HEK293T (cell line): ENCODE measurements at places on chromosomes 5 and 9.

DNA sequence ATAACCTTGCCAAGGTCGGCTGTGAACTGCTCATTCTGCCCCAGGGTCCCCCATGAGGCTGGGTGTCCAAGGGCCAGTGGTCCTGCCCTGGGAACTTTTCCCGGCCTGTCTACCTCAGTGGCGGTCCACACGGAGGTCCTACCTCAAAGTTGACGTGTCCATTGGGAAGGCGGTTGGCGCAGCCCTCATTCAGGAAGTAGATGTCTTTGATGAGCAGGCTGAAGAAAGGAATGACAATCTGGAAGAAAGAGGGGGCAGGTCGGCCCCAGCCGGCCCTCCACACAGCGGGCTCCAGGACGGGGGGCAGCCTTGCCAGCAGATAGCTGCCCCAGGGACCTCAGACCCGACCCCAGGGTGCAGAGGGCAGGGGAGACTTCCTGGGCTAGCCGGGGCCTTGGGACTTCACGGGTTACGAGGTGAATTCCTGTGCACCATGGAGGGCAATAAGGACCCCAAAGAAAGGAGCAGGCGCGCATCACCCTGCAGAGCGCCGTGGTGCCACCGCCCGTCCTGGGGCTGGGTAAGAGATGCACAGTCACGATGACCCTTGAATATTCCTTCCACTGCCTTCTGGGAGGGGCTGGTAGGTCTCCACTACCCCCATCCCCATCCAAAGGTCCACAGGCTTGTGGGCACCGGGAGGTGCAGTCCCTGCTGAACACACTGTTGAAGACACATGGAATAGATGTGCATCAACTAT lies 42.9 kb upstream of the RNF130 start:
- DNase-seq, result no peak

- DNase-seq, result no peak
Measured at GRCh38 chr5:164497311-164498064, 992.1 kb downstream of the MAT2B start.

DNA sequence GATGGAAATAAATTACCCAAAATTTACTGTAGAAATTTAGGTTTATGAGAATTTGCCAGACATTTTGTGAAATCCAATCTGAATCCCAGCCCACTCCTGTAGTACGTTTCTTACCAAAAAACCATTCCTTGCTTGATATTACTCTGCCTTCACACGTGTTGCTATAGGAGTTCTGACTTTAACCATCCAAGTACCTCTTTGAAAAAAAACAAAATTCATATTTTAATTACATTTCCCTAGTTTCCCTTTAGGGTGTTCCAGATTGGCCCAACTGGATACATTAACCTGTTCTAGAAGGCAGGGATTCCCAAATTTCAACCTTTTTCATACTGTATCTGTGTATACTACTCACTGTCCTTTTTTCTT lies 1.4 kb upstream of the PJA2 start:
- DNase-seq, result no peak

GRCh38 chr9:121728916-121729315 lies 77.5 kb downstream of the DAB2IP start:
- no peak for DNase-seq

DNA sequence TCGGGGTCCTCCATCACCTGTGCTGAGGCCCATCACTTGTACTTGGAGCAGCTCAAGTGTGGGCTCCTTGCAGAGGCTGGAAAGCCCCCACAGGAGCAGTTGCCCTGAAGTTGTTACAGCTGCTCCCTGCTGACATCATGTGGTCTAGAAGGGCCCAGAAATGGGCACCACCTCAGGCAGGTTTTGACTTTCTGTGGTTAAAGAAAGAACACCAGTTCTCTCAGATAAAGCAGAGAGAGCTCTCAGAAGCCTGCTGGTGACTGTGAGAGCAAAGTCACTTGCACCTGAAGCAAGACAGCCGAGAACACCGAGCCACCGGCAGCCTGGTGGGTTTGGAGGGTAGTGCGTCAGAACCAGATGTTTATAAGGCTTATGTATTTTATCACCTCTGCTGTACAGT lies 70.4 kb downstream of the MVB12B start:
- DNase-seq, result peak; percentile 21

DNA sequence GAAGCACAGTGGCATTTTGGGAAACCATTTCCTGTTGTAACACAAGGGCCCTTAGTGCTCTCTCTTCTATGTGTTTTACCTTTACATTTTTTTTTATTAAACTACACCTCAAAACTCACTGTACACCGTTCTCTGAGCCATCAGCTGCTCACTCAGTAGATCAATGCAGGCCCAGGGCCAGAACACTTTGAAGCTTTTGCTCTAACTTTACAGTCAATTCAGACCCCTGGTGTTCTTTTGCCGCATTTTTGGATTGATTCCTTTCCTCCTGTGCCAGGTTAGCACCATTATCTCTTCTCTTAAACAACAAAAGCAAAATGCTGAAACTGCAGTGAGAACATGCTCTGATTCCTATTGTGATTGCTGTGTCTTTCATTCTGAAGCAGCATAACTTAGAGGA lies 269.8 kb upstream of the RGMB start:
- no peak for DNase-seq

DNA sequence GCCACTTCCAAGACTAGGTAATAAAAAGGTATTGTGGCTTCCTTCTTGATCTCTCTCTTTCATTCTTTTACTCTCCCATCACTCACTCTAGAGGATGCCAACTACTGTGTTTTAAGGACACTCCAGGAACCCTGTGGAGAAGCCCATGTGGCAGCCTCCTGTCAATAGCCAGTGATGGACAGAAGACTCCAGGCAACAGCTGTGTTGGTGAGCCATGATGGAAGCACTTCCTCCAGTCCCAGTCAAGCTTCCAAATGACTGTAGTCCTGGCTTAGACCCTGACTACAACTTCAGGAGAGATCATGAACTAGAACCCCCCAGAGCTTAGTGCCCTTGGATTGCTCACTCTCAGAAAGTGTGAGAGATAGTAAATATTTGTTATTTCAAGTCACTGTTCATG lies 123.9 kb downstream of the PPP2R2B start:
- no peak for DNase-seq

- no peak for DNase-seq
Measured at GRCh38 chr9:70197216-70198044, 61.3 kb upstream of the SMC5 start.

DNA sequence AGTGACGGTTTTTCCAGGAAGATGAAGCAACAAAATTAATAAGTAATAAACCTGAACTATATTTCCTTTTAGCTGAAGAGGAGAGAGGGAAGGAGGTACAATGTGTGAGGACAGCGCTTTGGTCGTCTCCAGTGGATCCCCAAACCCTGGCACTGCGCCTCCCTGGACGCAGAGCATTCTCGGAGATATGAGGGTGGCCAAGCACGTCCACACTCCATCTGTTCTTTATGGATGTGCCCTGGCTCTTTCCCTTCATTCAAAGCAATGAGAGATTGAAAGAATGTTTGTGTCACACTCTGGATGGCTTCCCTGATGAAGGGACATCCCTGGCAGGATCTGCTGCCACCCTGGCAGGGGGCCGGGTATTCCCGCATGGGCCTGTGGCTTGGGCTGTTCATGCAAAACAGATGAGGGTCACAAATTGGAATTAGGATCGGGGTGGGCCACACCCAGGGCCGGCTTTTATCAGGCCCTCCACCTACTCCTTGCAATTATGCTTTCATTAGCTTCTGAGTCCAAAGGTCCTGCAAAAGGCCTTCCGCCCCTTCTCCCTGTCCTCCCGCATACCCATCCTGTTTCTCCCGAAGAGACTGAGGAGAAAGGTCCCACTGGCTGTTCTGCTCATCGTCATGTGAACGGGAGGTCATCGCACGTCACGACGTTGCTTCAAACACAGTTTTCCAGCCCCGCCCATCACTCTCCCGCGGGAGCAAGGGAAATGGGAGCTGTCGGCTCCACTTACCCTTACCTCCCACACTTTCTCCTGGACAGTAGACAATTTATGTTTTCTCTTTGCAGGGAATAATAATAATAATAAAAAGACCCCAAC lies 286.1 kb upstream of the IRX4 start:
- no peak for DNase-seq

GRCh38 chr5:151741678-151742423 lies 16.6 kb downstream of the ATOX1 start:
- no peak for DNase-seq

DNA sequence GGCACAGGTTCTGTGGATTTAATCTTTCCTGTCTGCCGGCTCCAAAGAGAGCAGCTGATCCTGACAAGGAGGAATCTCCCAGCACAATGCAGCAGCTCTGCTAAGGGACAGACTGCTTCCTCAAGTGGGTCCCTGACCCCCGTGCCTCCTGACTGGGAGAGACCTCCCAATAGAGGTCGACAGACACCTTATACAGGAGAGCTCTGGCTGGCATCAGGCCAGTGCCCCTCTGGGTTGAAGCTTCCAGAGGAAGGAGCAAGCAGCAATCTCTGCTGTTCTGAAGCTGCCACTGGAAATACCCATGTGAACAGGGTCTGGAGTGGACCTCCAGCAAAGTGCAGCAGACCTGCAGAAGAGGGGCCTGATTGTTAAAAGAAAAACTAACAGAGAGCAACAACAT lies 630.2 kb upstream of the FTMT start:
- no peak for DNase-seq

GRCh38 chr9:118637681-118638080 lies 731.6 kb downstream of the BRINP1 start:
- DNase-seq, result no peak

DNA sequence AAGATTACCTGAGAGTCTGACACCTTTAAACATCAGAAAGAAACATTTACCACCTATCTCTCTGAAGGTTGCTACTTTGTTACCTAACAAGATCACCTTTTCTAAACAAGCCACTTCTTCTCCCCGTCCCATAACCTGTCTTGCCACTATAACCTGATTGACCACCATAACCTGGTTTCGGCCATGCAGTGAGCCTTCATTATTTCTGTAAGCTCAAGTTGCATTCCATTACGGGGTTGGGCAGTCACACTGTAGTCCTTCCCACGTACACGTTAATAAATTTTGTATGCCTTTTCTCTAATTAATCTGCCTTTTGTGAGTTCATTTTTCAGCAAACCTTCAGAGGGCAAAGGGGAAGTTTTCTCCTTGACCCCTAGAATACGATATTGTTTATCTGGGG lies 28.0 kb upstream of the CCNG1 start:
- no peak for DNase-seq

GRCh38 chr9:125888211-125888610 lies 141.0 kb downstream of the PBX3 start:
- DNase-seq, result no peak

DNA sequence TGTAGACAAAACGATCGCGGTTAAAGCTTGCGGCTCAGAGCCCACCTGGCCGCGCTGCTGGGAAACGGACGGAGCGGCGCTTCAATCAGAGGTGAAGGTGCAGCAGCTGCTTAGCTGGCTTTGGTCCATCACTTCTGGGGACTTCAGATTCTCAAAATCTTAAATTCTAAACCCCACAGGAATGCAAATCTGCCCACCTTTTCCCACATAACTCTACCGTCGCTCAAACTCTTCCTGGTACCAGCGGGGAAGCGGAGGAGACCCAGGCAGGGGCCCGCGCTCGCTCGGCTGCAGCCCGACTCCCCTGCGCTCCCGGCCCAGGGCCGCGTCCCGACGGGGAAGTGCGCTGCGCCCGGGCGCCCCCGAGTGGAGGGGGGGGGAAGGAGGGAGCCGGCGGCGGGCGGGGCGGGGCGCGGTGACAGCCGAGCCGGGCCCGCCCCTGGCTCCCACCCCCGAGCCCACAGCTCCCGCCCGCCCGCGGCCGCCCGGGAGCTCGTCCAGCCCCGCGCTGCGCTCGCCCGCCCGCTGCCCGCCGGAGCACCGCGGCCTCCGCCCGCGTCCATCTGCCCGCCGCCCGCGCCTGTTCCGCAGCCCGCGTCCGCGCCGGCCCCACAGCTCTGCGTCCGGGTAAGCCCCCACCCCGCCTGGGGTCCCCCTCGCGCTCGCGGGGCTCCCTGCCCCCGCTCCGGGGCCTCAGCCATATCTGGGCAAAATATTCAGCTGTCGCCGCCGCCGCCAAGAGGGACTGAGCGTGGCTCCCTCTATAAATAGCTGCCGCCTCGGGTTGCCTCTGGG lies at the start of gene TMOD1:
Gene TMOD1 (plus strand): TSS at position 490 of the 795 bp plus-strand sequence. CDS start 22,523 bp downstream, outside the sequence.
- peak; percentile 89 for DNase-seq

GRCh38 chr5:190366-191035 lies 794 bp upstream of the LRRC14B start:
- no peak for DNase-seq

GRCh38 chr5:62938927-62939326 lies 360.3 kb downstream of the LRRC70 start:
- DNase-seq, result no peak

- no peak for DNase-seq
Measured at GRCh38 chr5:151023047-151023615, 2.7 kb downstream of the GPX3 start.

GRCh38 chr9:129595311-129595741 lies 25.6 kb downstream of the C9orf50 start:
- DNase-seq, result no peak

- DNase-seq, result no peak
Measured at GRCh38 chr9:19799784-19800183, 10.9 kb upstream of the SLC24A2 start.

DNA sequence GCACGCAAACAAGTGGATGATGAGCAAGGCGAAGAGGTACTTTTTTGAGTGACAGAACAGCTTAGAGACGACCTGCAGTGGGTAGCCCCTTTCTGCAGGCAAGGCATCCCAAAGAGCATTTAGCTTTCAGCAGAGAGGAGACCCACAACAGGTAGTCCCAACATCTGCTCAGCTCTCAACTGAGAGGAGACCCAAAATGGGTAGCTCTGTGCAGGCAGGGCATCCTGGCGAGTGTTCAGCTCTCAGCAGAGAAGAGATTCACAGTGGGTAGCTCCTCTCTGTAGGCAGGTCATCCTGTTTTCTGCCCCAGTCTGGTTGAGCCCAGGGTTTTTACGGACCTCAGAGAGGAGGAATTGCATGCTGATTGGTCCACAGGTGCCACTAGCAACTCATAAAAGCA lies 2396.1 kb upstream of the C9orf72 start:
- no peak for DNase-seq

- no peak for DNase-seq
Measured at GRCh38 chr9:2355697-2355983, 265.9 kb upstream of the VLDLR start.

- DNase-seq, result no peak
Measured at GRCh38 chr9:35690294-35690613, 529 bp upstream of the TPM2 start.

- DNase-seq, result no peak
Measured at GRCh38 chr5:6585168-6585567, 47.7 kb downstream of the NSUN2 start.

DNA sequence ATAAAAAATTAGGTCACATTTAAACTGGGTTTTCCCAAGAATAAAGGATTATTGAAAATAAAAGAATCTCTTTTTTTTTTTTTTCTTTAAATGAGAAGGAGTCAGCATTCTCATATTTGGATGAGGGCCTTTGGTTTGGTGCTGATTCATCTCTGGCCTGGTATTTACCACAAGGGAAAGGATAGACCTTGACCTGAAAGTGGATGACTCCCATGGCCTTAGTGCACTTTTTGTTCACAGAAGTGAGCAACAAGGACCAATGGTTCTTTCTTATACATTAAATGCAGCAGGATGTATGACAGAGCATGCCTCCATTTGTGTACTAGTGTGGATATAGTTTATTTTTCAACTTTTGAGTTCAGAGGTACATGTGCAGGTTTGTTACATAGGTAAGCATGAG lies 6.9 kb downstream of the YTHDC2 start:
- no peak for DNase-seq

- no peak for DNase-seq
Measured at GRCh38 chr5:169648725-169649310, 11.7 kb downstream of the DOCK2 start.

GRCh38 chr5:142767178-142767577 lies 3.0 kb upstream of the ARHGAP26 start:
- DNase-seq, result no peak
